ENCODE measurements at places on chromosomes 1 and 21.

GRCh38 chr1:30525971-30526651 is 197.3 kb downstream of the MATN1 start:
- DNase-seq: no peak

- no peak for DNase-seq
These were observed 577 bp downstream of the IKBKE start for GRCh38 chr1:206470692-206471414.

DNA sequence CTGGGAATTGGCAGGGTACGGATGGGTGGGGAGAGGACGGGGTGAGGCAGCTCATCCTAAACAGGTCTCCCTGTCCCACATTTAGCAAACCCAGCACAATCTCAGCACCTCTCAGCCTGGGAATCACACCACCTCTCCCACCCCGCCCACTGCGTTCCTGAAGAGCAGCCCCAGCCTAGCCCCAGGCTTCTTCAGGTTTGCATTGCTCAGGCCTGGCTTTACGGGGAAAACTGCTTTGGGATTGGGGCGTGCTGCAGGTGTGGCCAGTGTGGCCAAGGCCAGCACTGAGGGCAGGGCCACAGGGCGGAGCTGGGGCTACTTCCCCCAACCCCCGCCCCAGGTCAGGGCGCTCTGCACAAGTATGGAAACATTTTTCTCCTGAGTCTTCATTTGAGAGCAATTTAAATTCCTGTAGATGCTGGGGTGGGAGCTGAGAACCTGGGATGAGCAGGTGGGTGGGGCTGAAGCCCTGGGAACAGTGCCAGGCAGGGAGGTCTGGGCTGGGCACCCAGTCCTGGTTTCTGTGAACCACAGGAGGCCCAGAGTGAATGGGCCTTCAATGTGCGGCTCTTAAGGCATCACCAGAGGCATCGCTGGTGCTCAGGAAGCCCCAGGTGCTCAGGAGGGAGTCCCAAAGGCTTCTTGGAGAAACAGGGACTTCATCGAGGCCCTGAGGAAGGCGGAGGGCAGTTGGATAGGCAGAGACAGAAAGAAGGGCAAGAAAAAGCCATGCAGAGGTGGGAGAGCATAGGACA is 24.1 kb downstream of the TNNT2 start:
- DNase-seq: no peak

DNA sequence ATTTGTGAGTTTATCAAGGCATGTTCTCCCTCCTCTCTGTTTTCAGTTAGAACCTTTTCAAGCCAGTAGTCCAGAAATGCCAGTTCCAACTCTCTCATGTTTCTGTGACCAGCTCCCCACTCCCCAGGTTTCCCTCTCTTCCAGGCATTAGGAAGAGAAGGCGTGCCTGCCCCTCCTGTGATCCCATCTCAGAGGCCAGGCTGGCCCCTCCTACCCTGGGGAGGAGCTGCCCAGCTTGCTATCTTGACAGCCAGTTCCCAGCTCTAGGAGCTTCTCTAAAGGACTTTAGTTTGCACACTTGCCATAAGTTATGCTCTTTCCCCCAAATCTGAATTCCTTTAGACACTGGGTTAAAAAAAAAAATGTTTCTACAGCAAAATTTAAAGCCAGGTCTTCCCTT is 8.9 kb downstream of the HYI start:
- no peak for DNase-seq

- no peak for DNase-seq
These were observed 59.8 kb upstream of the RUNX1 start for GRCh38 chr21:35108887-35109286.
